ENCODE measurements at places on chromosomes 4 and X. TPM values are rescaled to one million over a fixed set of nuclear protein-coding genes. Genes with fewer than 3 reads are reported as not detected.
A peak's percentile ranks its signal among the peaks of the same experiment; 100 is the strongest.

The ARR3 gene
- total RNA-seq = not detected

The APBB2 gene
- total RNA-seq = 64.7 TPM

The IL9R gene
- not detected for total RNA-seq

The SSX4 gene
- total RNA-seq = not detected

The PKD2 gene
- 96.7 TPM for total RNA-seq

- no peak for DNase-seq
Observed at GRCh38 chr4:105432438-105432837, 41.4 kb downstream of the PPA2 start.

GRCh38 chrX:455673-456072, 69.0 kb upstream of the PPP2R3B start:
- no peak for DNase-seq

DNA sequence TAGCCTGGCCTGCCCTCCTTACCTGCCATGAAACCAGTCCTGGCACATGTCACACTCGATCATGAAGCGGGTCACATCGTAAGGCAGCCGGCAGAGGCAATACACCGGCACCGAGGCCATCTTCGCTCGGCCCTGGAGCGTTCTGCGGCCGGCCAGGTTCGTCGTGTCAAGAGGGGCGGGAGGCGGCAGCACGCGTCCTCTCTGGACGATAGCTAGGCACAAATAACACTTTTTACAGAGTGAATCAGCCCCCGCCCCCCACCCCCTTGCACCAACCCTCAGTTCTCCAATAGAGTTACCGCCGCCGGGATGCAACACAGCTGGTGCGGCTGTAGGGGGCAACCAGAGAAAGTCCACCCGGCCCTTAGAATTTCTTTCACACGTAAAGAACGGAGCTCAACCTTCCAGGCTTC, 1.7 kb downstream of the PHF8 start:
- peak; percentile 63 for DNase-seq

GRCh38 chr4:169359961-169360360, 89.2 kb upstream of the SH3RF1 start:
- no peak for DNase-seq

DNA sequence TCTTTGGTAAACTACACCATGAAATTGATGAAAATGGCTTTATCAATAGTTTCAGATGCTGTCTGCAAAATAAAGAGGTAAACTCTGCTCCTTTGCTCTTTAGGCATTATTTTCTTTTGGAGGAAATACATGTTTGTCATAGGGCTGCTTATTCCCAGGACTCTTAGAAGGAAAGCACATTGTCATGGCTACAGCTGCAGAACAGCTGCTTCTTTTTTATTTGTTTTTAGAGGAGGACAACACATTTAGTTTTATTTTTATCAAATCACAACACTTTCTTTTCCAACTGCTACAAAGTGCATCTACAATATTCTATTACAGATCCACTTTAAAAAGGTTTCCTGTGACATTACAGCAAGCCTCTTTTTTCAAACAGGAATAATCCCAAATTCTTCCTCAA, 12.7 kb upstream of the HPF1 start:
- no peak for DNase-seq

DNA sequence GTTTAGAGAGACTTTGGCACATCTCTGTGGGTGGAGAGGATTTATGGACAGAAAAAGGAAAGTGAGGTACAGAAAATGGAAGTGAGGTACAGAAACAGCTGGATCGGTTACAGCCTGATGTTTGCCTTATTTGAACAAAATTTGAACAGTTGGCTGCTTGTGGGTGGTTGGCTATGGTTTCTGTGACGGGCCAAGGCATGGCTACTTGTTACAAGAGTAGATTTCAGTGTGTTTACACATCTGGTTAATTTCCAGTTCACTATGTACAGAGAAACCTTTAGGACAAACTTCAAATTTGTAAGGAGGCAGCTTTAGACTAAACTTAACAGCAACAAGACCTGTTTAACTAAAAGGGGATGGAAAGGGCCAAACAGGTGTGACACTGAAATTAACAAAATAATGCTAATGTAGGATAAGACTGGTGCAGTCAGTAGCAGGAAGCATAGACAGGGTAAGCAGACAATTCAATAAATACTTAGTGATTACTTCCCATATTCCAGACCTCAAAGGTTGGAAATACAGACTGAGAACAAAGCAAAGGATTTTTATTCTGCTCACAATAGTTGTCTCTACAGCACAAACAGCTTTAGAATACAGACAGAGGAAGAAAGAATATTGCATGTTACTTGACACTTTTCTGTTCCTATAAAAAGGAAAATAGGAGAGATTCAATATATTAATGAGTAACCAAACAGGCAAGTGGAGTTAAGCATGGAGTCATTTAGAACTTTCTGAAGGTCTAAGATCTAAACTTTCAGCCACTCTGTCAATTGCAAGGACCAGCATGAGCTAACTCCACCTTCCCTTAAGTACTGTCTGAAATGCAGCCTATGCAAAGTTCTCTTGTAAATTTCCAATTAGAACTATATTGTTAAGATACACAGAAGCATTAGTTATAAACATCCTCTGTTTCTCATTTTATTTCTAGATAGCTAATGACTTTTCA, 294.4 kb upstream of the FAT4 start:
- no peak for DNase-seq

- DNase-seq = no peak
Observed at GRCh38 chrX:154908821-154909220, 22.7 kb downstream of the F8A1 start.

GRCh38 chrX:11462136-11462535, 168.9 kb downstream of the AMELX start:
- DNase-seq = peak; percentile 8

- DNase-seq = no peak
Observed at GRCh38 chr4:175983636-175984035, 82.0 kb upstream of the WDR17 start.

DNA sequence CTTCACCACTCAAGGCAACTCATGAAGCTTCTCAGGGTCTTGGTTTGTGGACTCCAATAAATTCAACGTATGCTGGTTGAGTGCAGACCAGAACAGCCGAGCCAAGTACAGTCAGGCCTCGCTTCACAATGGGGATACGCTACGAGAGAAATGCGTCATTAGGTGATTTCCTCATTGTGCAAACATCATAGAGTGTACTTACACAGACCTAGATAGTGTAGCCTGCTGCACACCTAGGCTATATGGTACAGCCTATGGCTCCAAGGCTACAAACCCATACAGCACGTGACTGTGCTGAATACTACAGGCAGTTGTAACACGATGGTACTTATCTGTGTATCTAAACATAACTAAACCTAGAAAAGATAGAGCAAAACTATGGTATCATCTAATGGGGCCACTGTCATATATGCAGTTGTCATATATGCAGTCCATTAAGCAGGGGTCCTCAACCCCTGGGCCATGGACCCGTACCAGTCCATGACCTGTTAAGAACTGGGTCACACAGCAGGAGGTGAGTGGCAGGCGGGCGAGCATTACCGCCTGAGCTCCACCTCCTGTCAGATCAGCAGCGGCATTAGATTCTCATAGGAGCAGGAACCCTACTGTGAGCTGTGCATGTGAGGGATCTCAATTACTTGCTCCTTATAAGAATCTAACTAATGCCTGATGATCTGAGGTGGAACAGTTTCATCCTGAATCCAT, 31.5 kb downstream of the RTL5 start:
- DNase-seq = no peak

DNA sequence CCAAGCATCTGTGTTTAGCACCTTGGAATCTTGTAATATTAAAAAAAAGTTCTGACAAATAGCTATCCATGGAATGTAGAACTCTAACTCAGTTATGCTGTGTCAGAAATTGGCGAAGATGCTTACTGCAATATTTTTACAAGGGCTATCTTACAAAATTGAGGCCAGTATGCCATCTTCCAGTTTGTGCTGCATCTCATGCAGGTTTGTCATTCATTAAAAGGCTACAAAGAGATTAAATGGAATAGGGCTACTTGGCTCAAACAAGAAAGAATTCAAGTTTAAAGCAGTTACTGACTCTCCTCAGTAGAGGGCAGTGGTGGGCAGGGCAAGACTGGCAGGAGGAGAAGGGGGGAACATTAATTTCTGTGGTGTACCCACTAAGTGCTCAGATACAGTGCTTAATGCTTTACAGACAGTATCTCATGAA, 66.5 kb downstream of the SHROOM4 start:
- DNase-seq = peak; percentile 45

All from IMR-90 (cell line).